ENCODE measurements at places on chromosomes 2 and 18. TPM values are rescaled to one million over a fixed set of nuclear protein-coding genes. Genes with fewer than 3 reads are reported as not detected.

The MBD1 gene
- polyA plus RNA-seq: 36.0 TPM

The COL3A1 gene
- polyA plus RNA-seq: 1,450 TPM

The TEX44 gene
- not detected for polyA plus RNA-seq

The SOX11 gene
- 0.40 TPM for polyA plus RNA-seq

The CMPK2 gene
- 0.66 TPM for polyA plus RNA-seq

The MARCHF4 gene
- 10.0 TPM for polyA plus RNA-seq

The CREG2 gene
- not detected for polyA plus RNA-seq

The CPS1 gene
- polyA plus RNA-seq: 21.9 TPM

The RPIA gene
- polyA plus RNA-seq: 6.4 TPM

The MREG gene
- polyA plus RNA-seq: 1.7 TPM

The CD207 gene
- not detected for polyA plus RNA-seq

The PROM2 gene
- polyA plus RNA-seq: 0.50 TPM

The STPG4 gene
- 0.06 TPM for polyA plus RNA-seq

The TGFA gene
- 0.06 TPM for polyA plus RNA-seq

The GRB14 gene
- polyA plus RNA-seq: 0.29 TPM

The ZNF514 gene
- 7.1 TPM for polyA plus RNA-seq

The GCG gene
- not detected for polyA plus RNA-seq

The FSHR gene
- not detected for polyA plus RNA-seq

The ABCA12 gene
- polyA plus RNA-seq: 0.02 TPM

The GPAT2 gene
- 4.9 TPM for polyA plus RNA-seq

The FAM117B gene
- polyA plus RNA-seq: 0.29 TPM

The CFC1 gene
- polyA plus RNA-seq: not detected

The ALPP gene
- polyA plus RNA-seq: not detected

The LDAH gene
- polyA plus RNA-seq: 10.0 TPM

The SLC4A3 gene
- polyA plus RNA-seq: 7.6 TPM
